T-helper 22 cell (primary cell): ENCODE measurements at places on chromosomes 3 and 15.

DNA sequence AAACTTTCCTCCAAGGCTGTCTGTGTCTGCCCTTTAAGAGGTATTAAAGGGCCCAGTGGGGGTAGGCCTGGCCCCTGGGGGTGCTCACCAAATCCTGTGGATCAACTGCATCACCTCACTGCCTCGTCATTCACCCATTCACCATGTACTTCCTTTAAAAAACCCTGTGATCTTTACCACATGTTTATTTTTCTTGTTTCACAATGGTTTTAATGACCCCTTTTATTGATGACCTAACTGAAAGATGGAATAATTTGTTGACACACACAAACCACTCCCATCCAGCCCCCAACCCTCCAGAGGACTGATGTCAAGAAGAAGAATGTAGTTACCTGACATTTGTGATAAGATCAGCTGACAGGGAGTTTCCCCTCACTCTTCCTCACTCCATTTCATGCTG lies 40.8 kb downstream of the KCNAB1 start:
- peak; percentile 37 for DNase-seq

- DNase-seq: no peak
These were observed 42.9 kb downstream of the TIMP4 start for GRCh38 chr3:12115849-12116248.

DNA sequence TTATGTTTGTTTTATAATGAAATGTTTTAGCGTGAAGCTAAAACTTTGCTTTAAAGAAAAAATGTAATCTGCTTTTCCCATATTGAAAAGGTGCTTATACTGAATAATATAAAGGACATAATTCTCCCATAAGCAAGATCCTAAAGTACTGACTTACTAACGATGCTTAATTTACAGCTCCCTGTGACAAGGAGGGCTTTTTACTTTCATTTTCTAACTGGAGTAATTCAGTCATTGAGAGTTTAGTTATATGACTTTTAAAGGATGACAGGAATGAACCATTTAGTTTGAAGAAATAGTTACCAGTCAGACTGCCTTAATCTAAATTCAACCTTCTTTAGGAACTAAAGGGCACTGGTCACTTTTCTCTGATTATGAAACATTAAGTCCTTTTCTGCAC lies 19.3 kb upstream of the ZPLD1 start:
- no peak for DNase-seq

GRCh38 chr15:99536422-99537040 lies 29.3 kb upstream of the MEF2A start:
- DNase-seq: no peak
